ENCODE measurements at places on chromosomes 11 and 22. TPM values are rescaled to one million over a fixed set of nuclear protein-coding genes. Genes with fewer than 3 reads are reported as not detected.

HORMAD2 gene
- polyA plus RNA-seq = not detected

POU2AF2 gene
- not detected for polyA plus RNA-seq

ZNF214 gene
- not detected for polyA plus RNA-seq

CFAP300 gene
- not detected for polyA plus RNA-seq

SYT12 gene
- 0.84 TPM for polyA plus RNA-seq

LGALS12 gene
- polyA plus RNA-seq = not detected

GGTLC2 gene
- not detected for polyA plus RNA-seq

INS gene
- not detected for polyA plus RNA-seq

POLD3 gene
- polyA plus RNA-seq = 53.2 TPM

BAIAP2L2 gene
- 0.06 TPM for polyA plus RNA-seq

SLN gene
- polyA plus RNA-seq = not detected

BTG4 gene
- polyA plus RNA-seq = not detected

ZNF195 gene
- 41.3 TPM for polyA plus RNA-seq

FAM227A gene
- polyA plus RNA-seq = 0.50 TPM

PARVA gene
- not detected for polyA plus RNA-seq

CALCB gene
- polyA plus RNA-seq = 0.09 TPM

C22orf42 gene
- polyA plus RNA-seq = not detected

BATF2 gene
- 0.27 TPM for polyA plus RNA-seq

TUB gene
- polyA plus RNA-seq = not detected

MUC2 gene
- polyA plus RNA-seq = not detected

Measured in GM12878 (cell line).